Activated T-cell treated with anti-CD3 and anti-CD28 coated beads for 48 hours (primary cell): ENCODE measurements at places on chromosomes 2 and 18.

- DNase-seq, result no peak
These were observed 110.0 kb upstream of the ETAA1 start for GRCh38 chr2:67286981-67287759.

DNA sequence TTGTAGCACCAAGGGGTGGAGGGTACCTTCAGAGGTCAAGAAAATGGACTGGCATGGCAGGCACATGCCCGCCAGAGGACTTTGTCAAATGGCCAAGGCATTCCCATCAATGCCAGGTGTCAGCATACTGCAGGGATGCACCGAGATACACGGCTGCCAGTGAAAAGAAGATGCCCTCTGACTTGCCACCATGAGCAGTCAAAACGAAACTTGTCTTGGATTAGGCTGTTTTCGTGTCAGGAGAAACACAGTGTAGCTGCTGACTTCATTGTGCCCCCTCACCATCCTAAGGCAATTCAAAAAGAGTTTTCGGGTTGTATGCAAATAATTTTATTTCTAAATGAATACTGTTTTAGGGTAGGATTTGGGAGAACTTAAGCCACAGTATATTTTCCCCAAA is 181.5 kb downstream of the NAPG start:
- DNase-seq, result no peak

DNA sequence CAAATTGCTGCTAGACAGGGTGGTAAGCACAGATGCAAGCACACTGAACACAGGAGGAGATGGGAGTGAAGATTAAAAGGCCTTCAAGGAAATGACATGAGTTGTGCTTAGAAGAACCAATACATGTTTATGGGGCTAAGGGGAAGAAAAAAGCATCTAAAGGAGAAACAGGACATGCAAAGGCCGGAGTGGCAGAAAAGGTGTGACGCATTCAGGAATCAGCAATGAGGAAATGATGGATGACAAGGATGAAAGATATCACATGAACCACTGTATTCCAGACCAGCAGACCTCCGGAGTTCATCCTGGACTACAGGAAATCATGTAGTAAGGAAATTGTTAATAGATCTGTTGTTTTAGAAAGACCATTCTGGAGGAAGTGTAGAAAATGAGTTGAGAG is 42.8 kb downstream of the PPP4R1 start:
- no peak for DNase-seq

DNA sequence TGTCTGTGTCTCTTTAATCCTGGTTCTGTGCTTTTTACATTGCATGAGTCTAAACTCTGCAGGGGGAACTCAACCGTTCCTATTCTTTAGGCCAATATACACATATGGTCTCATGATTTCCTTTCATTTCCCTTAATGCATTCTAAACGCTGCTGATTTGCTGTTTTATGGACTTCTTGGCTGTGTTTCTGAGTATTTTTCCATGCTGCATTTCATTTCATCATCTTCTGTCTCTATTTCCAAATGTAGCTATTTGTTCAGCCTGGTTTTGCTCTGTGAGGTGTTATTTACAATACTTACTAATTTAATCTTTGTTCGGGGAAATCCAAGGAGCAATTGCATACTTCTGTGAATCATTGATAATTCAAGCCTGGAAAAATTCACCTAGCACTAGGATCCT is 897.2 kb downstream of the TSN start:
- DNase-seq, result no peak

DNA sequence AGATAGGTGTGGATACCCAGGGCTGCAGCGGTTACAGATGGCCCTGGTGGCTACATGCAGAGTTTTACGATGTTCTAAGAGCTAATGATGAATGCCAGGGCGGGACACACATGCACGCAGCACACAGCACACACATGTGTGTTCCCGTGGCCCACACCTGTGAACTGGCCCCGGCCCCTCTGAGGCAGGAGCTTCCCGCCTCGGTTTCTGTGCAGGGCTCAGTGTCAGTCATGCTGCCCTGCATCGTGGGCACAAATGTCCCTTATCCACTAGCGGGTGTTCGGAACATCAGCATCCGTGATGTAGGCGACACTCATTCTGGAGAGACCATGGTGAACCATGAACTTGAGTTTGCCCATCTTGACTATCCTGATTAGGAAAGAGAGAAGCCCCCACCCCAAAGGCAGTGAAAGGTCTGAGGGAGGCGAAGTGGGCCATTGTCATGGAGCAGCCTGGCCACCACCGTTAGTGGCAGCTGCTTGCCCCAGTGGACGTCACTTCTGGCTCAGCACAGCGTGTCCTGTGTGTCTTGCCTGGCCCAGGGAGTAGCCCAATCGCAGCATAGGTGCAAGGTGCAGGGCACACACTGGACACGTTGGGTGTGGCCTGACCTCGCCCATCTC is 43.8 kb downstream of the DCDC2C start:
- no peak for DNase-seq

DNA sequence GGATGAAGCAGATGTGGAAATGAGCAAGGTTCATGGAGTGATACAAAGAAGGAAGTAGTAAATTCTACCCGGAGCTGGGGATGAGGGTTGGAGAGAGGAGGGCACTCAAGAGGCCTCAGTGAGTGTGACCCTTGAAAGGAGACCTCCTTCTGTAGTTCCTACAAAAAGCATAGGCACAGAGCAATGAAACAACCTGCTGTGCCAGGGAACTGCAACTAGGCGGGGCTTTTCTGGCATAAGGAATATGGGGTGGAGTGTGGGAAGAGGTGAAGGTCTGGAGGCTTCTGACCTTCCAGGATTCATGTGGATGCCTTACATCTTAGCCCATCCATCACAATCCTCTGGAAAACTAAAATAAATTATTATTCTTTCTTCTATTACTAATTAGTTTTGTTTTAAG is 25.5 kb upstream of the PGAP1 start:
- DNase-seq, result no peak

DNA sequence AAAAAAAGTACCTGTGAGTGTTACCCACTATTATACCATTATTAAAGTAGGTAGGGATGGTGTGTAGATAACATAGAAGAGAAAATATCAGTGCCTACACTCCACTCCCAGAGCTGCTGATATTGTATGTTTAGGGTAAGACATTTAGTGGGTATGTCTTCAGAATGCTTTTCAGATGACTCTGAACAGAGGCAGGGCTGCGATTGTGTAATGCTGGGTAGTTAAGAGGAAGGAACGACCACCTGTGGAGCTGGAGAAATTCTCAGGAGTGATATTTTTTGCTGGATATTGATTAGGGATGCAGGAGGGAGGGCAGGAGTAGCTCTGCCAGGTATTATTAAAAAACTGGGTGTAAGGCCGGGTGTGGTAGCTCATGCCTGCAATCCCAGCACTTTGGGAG is 2.8 kb downstream of the CNOT11 start:
- DNase-seq, result no peak

DNA sequence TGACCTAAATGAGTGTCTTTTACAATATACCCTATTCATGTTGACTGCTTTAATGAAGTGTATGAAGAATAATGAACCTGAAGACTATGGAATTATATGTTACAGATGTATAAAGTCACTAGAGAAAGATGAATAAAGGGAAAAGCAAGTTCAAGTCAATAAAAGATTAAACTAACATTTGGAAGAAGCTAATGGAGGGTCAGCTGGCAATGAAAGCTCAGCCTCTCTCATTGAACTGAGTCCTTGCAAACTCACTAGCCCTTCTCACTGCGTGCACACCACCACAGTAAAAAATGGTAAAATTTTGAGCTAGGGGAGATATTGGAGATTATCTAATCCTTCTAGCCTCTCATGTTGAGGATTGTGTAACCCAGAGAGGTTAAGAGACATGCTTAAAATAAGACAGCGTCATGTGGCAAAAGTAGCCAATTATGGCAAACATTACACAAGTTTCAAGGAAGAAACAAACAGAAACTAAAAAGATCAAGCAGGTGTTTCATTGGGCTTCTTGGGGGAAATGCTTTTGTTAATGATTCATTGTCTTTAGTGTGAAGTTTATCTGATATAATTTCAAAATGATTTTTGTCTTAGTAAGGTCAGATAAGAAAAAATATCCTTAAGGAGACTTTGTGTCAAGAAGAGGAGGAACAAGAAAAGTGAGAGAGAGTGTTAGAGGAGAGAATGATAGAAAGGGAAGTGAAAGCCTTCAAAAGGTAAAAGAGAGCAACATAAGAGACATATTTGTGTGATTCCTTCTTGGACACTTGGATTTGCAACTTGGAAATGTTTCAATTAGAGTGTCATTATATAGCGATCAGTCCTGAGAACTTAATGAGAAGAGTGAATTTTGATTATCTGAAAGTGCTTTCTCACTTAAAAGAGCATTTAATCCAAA is 893.7 kb upstream of the FAM98A start:
- DNase-seq, result no peak

GRCh38 chr18:30970196-30970816 is 72.2 kb downstream of the DSC3 start:
- no peak for DNase-seq

DNA sequence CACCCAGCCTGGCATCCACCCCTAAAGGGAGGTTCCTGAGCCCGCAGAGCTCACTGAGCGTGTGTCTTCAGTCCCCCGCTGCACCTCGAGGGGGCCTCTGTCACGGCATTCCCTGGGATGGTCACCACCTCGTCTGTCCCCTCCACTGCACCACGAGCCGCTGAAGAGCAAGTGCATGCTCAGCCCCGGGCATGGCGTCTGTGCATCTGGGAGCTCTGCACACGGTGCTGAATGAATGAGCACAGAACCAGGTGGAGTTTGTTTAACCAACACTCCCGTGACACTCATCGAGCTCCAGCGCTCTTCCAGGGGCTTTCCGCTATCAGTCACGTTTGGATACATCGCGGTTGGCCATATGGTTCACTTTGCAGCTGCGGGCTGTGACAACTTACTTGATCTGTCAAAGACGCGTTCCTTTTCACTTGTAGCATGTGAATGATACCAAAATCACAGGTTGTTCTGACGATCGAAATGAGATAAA is 9.2 kb downstream of the ALLC start:
- DNase-seq, result no peak

DNA sequence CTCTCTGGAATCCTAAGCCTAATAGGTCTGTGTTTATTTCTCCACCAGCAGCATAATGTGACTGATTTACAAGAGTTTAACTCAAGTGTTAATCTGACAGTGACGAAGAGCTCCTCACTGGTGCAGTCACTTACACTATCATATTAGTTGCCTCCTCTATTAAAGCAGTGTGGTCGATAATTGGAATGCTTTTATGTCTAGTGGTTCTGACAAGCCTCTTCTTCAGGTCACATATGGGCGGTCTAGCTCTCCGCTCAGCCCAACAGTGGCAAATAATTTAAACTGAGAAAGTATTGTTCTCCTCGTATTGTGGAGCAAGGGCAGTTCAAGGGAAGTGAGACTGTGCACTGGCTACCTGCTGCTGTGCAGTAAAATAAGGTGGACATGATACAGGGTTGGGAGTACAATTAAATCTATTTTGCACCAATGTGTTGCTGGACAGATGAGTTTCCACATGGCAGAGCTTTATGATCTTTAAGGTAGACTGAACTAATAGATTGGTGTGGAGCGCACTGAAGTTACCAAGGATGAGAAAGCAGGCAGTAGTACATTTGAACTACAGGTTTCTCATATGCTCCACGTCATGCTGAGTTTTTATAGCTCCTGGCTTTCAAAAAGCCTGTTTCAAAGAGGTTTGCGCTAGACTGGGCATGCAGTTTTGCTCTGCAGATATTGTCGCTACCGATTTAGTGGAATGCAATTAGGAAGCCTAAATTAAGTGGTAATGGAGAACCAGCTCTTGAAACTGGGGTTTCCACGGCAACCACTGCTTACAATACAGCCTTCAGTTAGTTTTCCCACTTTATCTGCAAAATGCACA is 151.7 kb upstream of the POU3F3 start:
- no peak for DNase-seq

- DNase-seq, result peak; percentile 26
These were observed 2.9 kb upstream of the CASP8 start for GRCh38 chr2:201257381-201257955.

DNA sequence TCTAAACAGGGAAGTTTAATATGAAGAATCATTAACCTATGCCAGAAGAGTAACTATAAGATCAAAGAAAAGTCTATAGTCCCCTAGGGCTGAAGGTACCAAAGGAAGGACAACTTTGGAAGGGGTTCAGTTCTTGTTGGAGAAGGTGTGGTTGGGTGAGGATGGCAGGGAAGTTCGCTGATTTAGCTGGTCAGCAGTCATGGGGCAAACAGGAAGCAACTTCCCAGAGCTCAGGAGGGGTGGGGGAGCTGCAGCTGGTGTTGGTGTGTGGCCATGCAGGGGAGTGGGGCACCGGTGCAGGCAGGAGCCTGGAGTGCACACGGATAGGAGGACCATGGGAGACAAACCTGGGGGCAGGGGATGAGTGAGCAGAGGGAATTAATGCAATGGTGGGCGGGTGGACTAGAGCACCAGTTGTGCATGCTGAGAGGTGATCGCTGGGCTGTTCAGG is 34.0 kb downstream of the FHOD3 start:
- no peak for DNase-seq

GRCh38 chr2:11940121-11940743 is 193.8 kb downstream of the LPIN1 start:
- no peak for DNase-seq
